NCI-H187 (cell line): ENCODE measurements at places on chromosomes 3 and 15.

DNA sequence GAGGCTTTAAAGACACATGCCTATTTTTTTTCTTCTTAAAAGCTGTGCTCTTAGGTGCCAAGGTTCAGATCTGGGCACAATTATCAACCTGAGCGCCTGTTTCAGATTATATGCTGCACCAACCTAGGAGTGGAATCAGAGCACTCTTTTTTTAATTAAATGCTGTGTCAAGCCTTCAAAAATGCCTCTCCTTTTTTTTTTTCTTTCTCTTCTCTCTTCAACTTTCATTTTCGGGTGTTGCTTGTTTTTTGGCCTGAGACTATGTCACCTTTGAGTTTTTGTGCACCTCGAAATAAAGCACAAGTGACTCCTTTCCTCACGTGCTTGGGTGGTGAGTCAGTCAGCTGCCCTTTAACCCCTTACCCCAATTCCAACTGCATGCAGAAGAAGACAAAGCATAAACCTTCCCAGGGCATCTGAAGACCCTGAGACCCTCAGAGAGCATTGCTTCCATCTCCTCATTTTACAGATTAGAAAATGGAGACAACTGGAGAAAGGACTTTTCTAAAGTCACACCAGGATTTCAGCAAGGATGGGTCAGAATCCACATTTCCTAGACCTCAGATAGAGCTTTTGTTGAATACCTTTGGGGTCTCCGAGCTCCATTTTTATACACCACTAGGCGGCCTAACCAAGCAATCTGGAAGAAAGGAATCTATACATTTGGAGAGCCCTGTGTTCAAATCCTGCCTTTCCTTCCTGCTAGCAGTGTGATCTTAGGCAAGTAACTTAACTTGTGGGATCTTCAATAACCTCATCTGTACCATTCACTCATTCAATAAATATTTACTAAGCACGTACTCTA lies 631 bp upstream of the PRICKLE2 start:
- no peak for DNase-seq

GRCh38 chr15:82172506-82172905 lies 90.0 kb downstream of the EFL1 start:
- no peak for DNase-seq

DNA sequence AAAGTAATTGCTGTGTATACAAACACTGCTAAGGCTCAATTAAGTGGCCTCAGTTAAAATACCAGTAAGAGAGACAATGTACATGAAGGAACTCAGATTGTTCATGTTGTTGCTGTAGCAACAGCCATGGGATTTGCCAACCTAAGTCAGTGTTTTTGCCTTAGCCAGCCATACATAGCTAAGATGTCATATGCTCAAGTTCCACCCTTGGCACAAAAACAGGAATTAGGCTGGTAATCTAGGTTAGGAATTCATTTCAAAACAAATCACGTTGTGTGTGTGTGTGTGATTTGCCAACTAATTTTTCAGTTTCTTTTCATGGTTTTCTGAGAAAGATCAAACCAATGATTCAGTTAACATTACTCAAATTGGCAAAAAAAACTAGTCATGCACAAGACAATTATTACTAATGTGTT lies 143.7 kb upstream of the KCNMB2 start:
- DNase-seq, result no peak

- DNase-seq, result no peak
Measured at GRCh38 chr15:70336425-70337009, 238.8 kb upstream of the TLE3 start.

DNA sequence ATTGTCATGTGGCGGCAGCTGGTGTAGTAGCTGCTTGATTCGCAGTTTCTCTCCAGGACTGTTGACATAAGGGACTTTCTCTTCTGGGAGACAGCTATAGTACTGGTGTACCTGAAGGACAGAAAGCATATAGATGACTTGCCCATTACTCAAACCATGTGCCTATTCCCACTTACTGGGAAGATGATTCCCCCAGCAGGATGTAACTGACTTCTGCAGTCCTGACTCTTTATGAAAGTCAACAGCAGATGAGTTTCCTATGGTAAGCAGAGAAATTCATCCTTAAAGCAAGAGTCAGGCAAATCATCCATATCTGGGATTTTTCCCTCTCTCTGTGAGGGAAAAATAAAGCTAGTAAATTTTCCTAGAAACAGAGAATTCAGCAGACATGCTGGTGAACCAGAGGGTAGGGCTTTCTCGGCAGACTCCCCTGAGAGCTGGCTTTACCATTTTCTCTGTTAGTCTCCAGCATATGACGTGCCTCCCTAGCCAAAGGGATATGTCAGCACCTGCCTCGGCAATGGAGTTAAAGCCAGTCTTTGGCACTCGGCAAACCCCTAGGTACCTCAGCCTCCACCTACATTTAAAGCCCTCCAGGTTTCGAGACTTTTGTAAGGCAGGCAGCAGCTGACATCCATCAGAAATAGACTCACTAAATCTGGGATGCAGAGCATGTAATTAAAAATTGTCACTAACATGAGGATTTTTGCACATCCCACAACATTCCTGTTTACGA lies 62.1 kb downstream of the PRICKLE2 start:
- no peak for DNase-seq

DNA sequence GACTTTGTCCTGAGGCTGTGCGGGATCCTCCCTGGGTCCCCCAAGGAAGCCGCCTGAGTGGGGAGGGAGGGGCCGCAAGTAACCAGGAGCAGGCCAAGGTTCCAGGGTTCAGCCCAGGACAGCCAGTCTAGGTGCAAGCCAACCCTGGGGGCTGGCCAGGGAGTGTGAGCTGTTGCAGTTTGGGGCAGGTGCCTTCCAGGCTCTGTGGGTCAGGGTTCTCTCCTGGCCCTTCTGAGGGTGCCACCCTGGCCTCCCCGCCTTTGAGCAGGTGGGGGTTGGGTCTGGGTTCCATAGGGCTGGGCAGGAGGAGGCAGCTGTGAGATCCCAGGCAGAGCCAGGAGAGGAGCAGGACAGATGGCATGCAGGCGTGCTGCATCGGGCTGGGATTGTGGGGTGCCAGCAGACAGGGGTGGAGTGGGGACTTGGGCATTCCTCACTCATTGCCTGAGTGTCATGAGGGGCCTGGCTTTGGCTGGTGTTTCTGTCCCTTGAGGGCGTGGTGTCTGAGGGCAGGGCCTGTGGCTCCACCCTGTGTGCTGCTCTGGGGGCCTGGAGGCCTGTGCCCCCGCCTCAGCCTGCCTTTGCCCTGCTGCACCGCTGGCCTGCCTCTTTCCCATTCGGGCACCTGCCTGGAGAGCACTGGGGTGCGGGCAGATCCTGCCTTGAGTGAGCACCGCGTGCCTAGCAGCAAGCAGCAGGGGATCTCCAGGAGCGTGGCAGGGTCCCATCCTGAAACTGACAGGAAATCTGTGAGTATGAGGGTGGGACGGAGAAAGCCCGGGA lies 18.4 kb downstream of the KLF13 start:
- DNase-seq, result no peak

- DNase-seq, result no peak
Measured at GRCh38 chr3:165895919-165896318, 58.7 kb upstream of the BCHE start.

- DNase-seq, result no peak
Measured at GRCh38 chr3:43034200-43034599, 55.1 kb downstream of the GASK1A start.

- peak; percentile 39 for DNase-seq
Measured at GRCh38 chr3:22555753-22556435, 647.2 kb upstream of the UBE2E2 start.

GRCh38 chr15:79432345-79433275 lies 474 bp downstream of the MINAR1 start:
- no peak for DNase-seq

GRCh38 chr3:160981217-160981938 lies 123.8 kb downstream of the B3GALNT1 start:
- DNase-seq, result no peak

- no peak for DNase-seq
Measured at GRCh38 chr3:52121464-52121805, 32.8 kb downstream of the POC1A start.

GRCh38 chr3:121252676-121253075 lies 293.1 kb downstream of the POLQ start:
- DNase-seq, result no peak

DNA sequence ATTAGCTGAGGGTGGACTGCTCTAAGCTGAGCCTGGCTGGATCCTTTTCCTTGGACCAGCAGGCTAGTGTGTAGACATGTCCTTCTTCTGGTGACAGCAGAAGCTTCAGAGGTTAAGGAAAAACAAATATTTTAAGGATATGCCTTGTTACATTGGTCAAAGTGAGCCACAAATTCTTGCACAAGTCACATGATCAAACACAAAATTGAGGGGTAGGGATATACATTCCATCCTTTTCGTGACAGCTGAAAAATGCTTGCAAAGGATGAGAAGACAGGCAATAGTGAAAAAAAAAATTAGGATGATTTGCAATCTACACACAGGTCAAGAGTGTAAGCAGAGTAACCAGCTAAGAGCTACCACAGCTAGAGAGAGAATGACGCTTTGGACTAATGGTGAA lies 21.1 kb upstream of the OXTR start:
- DNase-seq, result no peak

DNA sequence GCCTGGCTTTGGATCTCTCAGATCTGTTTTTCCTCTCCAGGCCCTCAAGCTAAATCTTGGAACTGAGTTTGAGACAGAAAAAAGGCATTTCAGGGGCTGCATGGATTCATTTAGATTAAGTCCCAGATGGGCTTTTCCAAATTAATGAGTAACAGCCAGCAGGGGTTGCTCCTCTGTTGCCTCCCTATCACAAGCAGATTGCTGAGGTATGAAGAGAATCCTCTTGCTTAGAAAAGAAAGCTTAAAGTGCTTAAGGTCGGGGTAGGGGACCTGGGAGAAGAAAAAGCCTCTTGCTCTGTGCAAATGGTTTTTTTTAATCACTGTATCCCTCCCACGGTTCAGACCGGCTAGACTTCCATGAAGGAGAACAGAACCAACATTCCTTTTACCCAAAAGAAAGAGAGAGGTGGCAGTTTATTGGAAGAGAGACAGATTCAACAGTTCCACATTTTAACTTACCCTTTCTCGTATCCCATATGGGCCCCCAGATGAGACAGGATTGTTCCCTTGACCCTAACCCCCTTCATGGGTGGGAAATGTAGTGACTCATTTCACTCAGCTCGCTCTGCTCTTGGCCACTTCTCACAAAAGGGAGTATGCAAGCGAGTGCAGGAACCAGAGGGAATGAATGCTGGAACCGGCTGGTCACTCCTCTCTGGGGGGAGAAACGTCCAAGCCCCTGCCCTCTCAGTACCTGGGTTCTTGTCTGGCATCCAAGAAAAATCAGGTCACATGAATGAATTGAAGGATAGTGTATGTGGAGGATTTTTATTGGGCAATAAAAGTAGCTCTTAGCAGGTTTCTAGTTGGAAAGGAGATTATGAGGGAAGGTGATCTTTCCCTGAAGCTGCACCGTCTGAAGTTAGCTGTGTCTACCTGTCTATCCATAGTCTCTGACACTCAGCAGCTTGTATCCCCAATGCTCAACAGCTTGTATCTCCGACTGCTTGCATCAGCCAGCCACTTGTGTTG lies 745.2 kb downstream of the SI start:
- DNase-seq, result no peak

- DNase-seq, result no peak
Measured at GRCh38 chr15:62164014-62164395, 1.1 kb downstream of the C2CD4B start.

- no peak for DNase-seq
Measured at GRCh38 chr3:138438896-138439295, 4.5 kb downstream of the ESYT3 start.

GRCh38 chr3:170010498-170010897 lies 27.3 kb upstream of the GPR160 start:
- DNase-seq, result no peak

- DNase-seq, result no peak
Measured at GRCh38 chr3:144501467-144501866, 529.8 kb downstream of the DIPK2A start.

- DNase-seq, result no peak
Measured at GRCh38 chr15:42092398-42093318, 1.7 kb downstream of the PLA2G4D start.

DNA sequence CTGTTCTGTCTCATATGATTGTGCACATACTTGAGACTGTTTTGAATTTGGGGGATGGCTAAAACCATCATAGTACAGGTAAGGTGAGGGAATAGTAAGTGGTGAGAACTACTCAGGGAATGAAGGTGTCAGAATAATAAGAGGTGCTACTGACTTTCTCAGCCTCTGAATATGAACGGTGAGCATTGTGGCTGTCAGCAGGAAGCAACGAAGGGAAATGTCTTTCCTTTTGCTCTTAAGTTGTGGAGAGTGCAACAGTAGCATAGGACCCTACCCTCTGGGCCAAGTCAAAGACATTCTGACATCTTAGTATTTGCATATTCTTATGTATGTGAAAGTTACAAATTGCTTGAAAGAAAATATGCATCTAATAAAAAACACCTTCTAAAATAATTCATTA lies 5.1 kb downstream of the CCR5 start:
- no peak for DNase-seq

DNA sequence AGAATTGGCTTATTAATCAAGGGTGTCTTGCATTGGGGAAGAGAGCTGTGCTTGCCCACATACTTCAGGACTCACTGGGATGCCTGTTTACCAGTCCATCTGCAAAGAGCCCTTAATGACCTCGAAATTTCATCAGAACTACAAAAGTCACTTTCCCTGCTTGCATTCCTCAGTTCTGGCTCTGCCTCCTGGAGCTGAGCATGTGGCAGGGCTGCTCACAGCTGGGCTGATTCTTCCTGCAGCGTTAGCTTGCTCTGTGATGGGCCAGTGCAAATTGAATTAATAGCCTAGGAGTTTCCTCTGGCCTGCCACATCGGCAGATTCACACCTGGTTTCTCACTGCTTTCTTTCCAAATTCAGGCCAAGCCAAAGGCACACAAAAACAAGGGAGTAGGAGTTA lies 108.9 kb downstream of the DUT start:
- no peak for DNase-seq

GRCh38 chr3:47210863-47211405 lies 47.0 kb upstream of the SETD2 start:
- DNase-seq, result no peak

DNA sequence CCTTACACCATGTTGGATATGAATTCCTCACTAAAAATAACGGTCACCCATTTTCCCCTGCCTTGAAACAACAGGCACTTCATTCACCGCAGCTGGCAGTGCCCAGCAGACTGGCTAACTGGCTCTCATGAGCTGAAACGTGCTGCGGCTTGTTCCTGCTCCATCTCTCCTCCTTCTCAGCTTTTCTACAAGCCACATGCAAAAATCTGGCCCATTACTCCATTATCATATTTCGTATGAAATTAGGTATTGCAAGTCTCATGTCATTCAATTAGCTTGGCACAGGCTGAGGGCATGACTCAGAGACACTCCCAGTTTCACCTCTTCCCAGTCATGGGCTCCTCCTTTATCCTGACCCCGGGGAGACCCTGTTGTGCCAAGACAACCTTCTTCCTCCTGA lies 60.0 kb downstream of the MAGEF1 start:
- DNase-seq, result no peak

DNA sequence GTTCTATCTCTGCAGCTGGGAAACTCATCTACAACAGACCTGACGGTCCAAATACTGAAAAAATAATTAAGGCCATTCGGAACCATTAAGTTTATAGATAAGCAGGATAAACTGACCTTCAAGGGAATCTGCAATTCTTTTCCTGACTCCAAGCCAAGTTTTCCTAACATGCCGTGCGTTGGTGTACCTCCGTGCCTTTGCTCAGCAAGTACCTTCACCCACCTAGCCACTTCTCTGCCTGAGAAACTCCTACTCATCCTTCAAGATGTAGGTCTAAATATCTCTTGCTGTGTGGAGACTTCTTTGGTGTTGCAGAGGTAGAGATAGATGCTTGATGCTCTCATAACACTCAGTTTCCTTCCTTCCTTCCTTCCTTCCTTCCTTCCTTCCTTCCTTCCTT lies 24.2 kb upstream of the BNC1 start:
- no peak for DNase-seq

- no peak for DNase-seq
Measured at GRCh38 chr15:41790169-41790568, 15.9 kb downstream of the MAPKBP1 start.

GRCh38 chr15:25710184-25710583 lies 152.9 kb downstream of the ATP10A start:
- DNase-seq, result no peak
